ENCODE measurements at places on chromosomes 13 and 19.

DNA sequence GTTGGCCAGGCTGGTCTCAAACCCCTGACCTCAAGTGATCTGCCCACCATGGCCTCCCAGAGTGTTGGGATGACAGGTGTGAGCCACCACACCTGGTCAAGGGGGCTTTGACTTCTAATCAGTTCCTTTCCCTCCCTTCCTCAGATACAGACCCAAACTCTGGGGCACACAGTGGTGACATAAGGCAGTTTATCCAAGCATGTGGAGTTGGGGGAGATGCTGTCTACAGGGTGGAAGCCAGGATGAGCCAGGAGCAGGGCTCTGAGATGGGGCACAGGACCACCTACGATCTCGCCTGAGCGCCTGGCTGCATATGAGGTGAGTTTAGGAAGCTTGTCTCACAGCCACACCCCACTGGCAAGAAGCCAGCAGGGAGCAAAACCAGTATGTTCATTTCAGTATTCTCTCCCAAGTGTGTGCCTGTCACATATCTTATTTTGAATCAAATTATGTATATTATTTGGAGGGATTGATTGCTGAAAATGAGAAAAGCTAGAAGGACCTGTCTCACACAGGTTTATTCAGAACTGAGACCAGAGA is 67.7 kb downstream of the KCTD15 start:
- no peak for DNase-seq

GRCh38 chr19:30293051-30293785 is 79.0 kb upstream of the ZNF536 start:
- no peak for DNase-seq

GRCh38 chr19:6707658-6708018 is 12.8 kb downstream of the C3 start:
- no peak for DNase-seq

DNA sequence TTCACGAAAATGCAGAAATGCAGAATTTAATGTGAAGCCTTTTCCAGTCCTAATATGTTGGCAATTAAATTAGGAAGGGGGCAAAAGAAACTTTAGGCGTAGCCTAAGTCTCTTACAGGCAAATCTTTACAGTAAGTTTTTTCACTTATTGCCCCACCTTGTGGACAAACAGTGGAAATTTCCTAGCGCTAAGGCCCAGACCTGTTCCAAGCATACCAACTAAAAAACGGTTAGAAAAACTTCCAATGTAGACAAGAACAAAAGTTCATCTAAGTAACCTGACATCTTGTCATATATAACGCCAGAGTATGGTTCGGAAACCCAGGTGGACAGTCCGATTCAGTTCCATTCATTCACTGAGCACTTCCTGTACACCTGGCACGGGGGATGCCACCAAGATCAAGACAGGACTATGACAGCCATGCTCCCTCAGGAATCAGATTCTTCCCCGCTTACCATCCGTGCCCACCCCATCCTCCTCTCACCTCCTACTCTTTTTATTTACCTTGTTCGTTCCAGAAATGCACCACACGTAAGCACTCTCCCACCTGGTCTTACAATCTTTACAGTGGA is 4.9 kb downstream of the ZAR1L start:
- peak; percentile 47 for DNase-seq

GRCh38 chr13:99813336-99814095 is 158.1 kb downstream of the ZIC5 start:
- no peak for DNase-seq

- DNase-seq: no peak
Measured at GRCh38 chr13:99285432-99286182, 21.6 kb downstream of the GPR183 start.

DNA sequence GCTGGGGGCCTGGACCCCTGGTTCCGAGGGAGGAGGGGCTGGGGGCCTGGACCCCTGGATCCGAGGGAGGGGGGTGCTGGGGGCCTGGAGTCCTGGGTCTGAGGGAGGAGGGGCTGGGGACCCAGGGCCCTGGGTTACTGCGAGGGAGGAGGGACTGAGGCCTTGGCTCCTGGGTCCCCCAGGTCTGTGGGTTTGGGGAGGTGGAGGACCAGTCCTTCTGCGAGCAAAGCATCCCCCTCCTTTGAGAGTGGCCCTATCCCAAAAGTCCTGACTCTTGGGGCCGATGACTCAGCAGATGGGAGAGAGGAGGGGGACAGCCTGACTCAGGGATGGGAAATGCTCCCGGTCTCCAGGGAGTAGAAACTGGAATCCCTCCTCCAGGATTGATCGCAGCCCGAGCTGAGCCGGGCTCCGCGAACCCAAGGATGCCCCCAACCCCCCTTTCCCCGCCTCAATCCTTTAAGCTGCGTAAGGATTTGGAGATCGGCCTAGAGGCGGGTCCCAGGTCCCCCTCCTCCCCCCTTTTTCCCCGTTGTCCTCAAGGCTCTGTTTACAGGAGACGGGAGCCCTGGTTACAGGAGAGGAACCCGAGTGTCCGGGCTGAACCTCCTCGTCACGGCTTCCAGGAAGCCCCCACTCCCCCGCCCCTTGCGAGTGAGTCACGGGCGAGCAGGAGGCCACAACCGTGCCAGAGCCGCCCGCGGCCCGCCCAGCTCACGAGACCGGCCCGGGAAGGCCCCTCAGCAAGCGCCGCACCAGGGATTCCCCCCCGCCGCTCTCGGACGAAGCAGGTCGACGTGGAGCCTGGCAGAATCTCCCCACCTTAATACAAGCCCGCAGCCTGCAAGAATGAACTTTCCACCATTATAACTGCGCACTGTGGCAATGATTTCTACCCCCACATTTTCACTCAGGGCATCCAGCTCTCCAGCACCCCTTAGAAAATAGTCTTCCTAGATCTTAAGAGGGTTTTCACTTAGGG is 3.0 kb upstream of the ZFP36 start:
- no peak for DNase-seq

DNA sequence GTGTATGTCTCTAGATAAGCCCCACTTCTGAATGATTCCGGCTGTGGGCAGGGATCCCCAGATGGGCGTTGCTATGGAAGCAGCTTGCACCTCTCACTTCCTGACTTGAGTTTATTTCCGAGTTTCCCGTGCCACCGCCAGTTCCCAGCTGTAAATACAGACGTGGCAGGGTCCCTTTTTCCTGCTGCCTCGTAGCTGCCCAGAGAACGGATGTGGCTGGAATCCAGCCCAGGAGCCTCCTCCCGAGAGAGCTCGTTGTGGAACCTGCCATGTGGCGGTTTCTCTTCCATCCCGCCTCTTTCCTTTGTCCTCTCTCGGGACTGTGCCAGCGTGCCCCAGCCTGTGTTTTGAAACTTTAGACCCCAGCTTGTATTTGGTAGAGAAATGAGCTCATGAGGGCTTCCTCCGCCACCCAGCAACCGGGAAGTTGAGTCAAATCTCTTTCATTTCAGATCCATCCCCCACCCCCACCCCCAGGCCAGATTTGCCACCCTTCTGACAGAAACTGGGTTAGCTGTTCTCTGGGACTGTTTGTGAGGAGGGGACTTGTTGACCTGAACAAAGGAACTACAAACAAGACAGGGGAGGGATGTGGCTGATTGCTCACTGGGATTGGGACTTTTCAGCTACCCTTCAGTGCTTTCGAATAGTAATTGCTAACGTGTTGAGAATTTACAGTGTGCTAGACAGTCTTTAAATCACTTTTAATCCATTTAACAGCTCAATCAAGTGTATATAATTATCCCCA is 96.6 kb downstream of the SIPA1L3 start:
- peak; percentile 18 for DNase-seq

- no peak for DNase-seq
Measured at GRCh38 chr19:10418235-10418484, 2.2 kb upstream of the PDE4A start.

DNA sequence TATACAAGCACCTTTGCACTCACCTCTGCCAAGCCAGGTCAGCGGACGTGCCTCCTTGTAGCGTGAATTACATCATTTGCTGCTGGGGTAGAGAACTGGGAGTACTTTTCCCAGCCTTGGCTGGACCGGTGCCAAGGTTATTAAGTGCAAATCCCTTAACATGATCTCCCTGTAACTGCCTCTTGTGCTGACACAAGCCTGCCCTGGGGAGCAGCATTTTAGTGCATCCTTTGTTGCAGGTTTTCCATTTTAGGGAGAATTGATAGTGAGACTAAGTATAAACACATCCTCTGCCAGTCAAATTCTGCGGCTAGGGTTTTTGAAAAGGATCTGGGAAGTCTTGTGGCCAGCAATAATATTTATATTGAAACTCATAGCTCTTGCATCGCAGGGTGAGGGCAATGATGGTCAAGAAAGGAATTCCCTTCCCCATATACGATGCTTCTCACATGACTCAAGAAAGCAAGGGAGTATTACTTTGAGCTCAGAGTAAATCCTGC is 32.7 kb upstream of the DCLK1 start:
- DNase-seq: peak; percentile 63

DNA sequence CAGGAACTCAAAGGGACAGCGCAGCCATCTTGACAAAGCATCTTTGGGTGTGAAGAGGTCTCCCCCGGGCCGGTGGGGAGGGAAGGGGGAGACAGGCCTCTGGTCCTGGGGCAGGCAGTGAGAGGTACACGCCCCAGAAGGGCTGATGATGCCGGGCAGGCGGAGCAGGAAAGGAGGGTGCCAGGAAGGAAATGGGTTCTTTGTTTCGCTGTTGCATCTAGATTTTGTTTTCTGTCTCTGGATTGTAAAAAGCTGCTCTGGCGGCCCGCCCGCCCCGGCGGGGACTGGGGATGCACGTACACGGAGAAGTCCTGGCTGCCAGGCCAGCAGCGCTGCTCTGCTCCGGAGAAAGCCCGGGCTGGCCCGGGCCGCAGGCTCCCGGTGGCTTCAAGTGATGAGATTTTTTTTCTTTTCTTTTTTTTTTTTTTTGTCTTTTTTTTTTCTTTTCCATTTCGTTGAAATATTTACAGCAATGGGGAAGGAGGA is 13.2 kb upstream of the ASF1B start:
- no peak for DNase-seq

- DNase-seq: no peak
Measured at GRCh38 chr13:55087085-55087484, 2053.6 kb upstream of the PRR20A start.

GRCh38 chr19:30857966-30858490 is 485.8 kb downstream of the ZNF536 start:
- no peak for DNase-seq

GRCh38 chr13:83221256-83221655 is 661.0 kb downstream of the SLITRK1 start:
- DNase-seq: no peak

- DNase-seq: no peak
Measured at GRCh38 chr13:83752141-83752540, 130.1 kb downstream of the SLITRK1 start.

DNA sequence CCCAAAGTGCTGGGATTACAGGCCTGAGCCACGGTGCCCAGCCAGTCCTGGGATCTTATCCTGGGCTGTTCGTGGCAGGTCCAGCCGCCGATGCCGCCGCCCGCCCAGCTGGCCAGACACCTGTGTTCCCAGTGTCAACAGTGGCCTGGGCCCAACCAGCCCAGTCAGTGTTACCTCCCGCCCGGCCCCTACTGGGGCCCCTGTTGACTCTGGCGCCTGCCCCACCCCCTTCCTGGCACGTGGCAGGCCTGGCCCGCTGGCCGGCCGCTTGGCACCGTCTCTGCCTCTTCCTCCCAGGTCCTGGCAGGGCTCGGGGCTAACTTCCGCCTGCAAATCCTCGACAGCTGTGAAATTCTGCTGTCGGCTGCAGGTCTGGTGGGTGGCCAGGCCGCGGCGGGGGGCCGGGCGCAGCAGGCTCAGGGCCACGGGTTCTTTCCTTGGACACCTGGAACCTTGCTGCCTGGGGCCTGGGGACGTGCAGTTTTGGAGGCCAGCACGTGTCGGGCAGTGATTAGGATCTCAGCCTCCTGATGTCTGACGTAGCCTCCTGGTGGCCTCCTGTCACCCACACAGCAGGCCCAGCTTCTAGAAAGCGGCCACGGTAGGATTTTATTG is 9.1 kb downstream of the ARID3A start:
- DNase-seq: no peak

GRCh38 chr19:7533281-7533885 is 2.1 kb upstream of the PNPLA6 start:
- no peak for DNase-seq

GRCh38 chr19:43960411-43960810 is 9.4 kb downstream of the ZNF221 start:
- no peak for DNase-seq

DNA sequence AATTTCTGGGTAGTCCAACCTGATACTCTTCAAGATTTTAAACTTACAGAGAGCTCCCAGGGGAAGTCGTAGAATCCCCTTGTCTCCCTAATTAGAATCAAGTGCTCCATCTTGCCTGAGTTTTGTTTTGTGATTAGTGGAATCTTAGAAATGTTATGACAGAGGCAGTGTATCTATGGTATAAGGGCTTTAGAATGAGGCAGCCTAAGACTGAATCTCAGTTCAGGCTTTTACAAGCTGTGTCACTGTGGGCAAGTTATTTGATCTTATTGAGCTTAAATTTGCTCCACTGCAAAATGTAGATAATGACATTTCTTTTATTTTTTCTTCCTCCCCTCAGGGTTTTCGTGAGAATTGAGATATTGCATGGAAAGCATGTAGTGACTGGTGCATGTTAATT is 215.5 kb downstream of the POSTN start:
- no peak for DNase-seq

GRCh38 chr13:101258071-101258470 is 158.2 kb downstream of the NALCN start:
- no peak for DNase-seq

GRCh38 chr13:34401696-34402095 is 540.4 kb upstream of the NBEA start:
- no peak for DNase-seq

DNA sequence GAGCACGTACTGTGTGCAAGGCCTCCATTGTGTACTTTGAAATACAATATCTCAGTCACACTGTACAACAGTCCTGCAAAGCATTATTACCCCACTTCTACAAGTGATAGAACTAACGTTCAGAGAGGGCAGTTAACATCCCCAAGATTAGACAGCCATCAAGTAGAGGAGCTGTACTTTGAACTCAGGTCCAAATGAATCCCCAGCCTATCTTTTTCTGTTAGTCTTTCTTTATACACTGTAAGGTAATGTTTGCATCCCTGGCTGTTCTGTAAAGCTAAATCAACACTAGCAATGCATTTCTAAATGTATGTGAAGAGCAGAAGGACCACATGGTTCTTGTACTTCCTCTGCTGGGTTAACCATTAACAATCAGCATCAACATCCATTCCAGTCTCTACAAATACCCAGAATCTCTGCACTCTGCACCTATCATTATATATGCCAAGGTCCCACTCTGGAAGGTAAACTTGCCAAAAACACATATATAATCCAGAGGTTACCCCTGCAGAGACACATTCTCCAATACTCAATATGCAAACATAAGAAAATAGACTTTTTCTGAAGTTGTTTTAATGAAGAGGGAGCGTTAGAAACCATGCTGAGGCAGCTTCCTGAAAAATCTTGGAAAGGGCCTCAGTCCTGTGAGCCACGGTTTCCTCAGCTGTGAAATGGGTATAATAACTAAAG is 182.3 kb downstream of the MZT1 start:
- no peak for DNase-seq
